ENCODE measurements at places on chromosomes 6 and 20.

DNA sequence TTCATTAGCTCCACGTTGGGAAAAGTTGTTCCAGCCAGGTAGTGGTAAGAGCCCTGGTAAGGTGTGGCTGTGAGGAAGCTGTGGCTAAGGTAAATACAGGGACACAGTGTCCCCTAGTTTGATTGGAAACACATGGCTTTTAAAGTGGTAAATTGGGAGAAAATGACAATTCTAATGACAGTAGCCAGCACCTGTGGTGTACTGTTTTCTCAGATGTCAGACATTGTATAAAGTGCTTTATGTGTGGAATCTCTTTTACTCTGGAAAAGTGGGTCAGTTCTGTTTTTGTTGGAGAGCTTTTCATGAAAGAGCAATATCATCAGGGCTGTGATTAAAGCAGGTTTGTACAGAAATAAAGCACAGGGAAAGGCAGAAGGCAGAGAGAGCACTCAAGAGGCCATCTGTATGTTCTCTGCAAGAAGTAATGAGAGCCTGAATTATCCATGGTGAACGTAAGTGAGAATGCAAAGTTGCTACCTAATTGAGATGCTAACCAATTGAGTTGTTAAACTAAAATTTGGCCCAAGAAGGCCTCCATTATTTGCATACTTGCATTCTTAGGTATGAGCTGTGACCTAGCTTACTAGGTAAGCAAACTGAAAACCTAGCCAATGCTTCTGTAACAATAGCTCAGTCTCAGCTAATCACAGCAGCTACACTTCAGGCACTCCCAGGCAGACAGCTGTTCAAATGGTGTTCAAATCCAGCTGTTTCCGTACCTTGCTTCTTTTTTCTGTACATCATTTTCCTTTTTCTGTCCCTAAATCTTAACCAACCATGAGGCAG, 28.2 kb downstream of the MRAP2 start:
- no peak for DNase-seq

GRCh38 chr6:98825600-98826230, 8.7 kb upstream of the POU3F2 start:
- no peak for DNase-seq

GRCh38 chr20:53291548-53291947, 302.1 kb downstream of the ZNF217 start:
- peak; percentile 64 for DNase-seq

DNA sequence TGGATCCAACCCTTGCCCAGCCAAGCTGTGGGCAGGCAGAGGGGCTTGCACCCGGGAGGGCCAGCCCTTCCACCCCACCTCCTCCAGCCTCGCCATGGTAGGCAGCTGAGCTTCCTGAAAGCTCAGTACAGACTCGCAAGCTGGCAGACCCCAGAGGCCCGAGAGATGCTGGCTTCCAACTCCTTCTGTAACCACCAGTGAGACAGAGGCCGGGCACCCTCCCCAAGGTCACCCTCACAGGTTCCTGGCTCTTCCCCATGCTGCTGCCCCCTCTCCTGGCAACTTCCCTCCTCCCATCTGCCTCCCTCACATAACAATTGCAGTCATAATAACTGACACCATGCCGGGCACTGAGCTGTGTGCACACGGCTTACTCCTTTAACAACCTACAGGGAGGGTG, 26.2 kb upstream of the NOL4L start:
- no peak for DNase-seq

GRCh38 chr6:466564-466963, 75.0 kb downstream of the IRF4 start:
- no peak for DNase-seq
